ENCODE measurements at places on chromosomes 6 and 20.

DNA sequence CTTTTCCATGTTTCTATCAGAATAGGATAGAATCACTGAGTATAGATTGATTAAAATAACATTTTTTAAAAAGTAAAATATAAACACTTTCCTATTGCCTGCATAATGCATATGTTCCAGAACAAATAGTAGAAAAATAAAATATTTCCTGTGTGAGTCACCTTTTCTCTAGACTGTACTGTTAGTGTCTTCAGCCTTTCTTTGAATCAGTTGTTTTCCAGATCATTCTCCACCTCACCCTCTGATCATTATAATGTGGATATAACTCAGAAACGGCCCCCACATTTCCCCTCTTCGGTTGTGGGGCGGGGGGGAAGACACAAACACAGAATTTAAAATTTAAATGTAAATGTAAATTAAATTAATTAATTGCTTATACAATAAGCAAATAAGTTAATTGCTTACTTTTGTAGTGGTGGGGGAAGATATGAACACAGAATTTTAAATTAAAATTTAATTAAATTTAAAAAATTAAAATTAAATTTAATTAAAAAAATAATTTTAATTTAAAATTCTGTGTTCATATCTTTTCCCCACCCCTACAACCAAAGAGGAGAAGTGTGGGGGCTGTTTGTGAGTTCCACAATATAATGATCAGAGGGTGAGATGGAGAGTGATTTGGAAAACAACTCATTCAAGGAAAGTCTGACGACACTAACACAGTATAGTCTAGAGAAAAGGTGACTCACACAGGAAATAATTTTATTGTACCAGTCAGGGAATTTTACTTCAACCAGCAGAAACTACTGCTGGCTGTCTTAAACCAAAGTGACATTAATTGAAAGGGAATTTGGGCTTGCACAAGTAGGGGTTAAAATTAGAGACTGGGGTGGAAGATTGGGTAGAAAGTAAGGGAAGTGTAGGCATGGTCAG lies 37.1 kb upstream of the PROKR2 start:
- DNase-seq, result no peak

- no peak for DNase-seq
Observed at GRCh38 chr20:363319-364078, 16.6 kb downstream of the NRSN2 start.

DNA sequence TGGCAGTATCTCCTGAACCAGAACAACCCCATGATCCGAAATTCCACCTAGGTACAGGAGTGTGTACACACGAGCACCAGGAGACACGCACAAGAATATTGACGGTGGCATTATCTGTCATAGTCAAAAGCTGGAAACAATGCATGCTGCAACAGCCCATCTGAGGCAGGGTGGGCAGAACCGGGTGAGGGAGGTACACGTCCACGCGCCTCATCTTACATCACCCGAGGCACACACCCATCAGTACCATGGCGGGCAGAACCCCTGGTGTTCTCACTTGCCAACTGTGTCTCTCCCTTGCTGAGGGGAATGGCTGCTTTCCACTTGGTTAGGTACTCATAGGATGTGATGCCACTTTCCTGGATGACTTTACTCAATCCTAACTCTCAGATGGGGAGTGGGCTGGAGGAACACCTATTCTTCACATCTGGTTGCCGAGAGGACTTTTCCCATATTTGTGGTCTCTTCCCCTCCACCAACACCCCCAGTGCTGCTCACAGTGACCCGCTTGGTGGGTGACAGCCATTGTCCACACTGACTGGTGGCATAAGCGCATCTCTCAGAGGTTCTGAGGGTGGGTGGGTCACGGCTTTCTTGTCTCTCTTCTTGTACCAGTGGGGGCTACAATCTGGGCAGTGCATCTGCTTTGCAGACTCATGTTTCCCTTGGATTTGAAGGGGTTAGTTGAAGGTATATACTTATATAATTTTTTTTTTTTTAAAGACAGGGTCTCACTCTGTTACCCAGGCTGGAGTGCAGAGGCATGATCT lies 13.5 kb downstream of the PPP1R3G start:
- DNase-seq, result no peak

GRCh38 chr20:2255926-2256531 lies 39.8 kb upstream of the TGM3 start:
- DNase-seq, result no peak

GRCh38 chr20:58224097-58224496 lies 4.4 kb downstream of the ANKRD60 start:
- no peak for DNase-seq

Measured in HAP-1 (cell line).